ENCODE measurements at places on chromosomes 3 and 15. TPM values are rescaled to one million over a fixed set of nuclear protein-coding genes. Genes with fewer than 3 reads are reported as not detected.

The DCLK3 gene
- total RNA-seq, result under 0.01 TPM

The EPHB3 gene
- total RNA-seq, result 8.5 TPM

The ACKR2 gene
- total RNA-seq, result 0.37 TPM

The ZDHHC19 gene
- total RNA-seq, result not detected

The PRSS50 gene
- total RNA-seq, result 0.12 TPM

The LMLN gene
- total RNA-seq, result 10.0 TPM

The PPARG gene
- 35.6 TPM for total RNA-seq

The NGLY1 gene
- 34.1 TPM for total RNA-seq

The MED12L gene
- total RNA-seq, result 0.25 TPM

The SPESP1 gene
- total RNA-seq, result 3.2 TPM

The CPLX3 gene
- total RNA-seq, result not detected

The EPHB1 gene
- total RNA-seq, result 0.12 TPM

The STRA6 gene
- 4.5 TPM for total RNA-seq

The GRK7 gene
- under 0.01 TPM for total RNA-seq

The HDDC3 gene
- total RNA-seq, result 20.5 TPM

The CLEC3B gene
- 0.25 TPM for total RNA-seq

The KLHL24 gene
- total RNA-seq, result 81.4 TPM

The THAP10 gene
- total RNA-seq, result 4.6 TPM

The GDPGP1 gene
- 3.0 TPM for total RNA-seq

The AMIGO3 gene
- total RNA-seq, result not detected

The GOLGA6A gene
- total RNA-seq, result not detected

The TNFAIP8L3 gene
- total RNA-seq, result 13.0 TPM

The MESP2 gene
- 0.75 TPM for total RNA-seq

The LRRIQ4 gene
- 0.11 TPM for total RNA-seq

The IL5RA gene
- total RNA-seq, result not detected

The SOX2 gene
- not detected for total RNA-seq

The CTXN2 gene
- total RNA-seq, result not detected

The PLA2G4F gene
- 0.12 TPM for total RNA-seq

The NIT2 gene
- total RNA-seq, result 23.2 TPM

The ALCAM gene
- 103 TPM for total RNA-seq

The IGDCC3 gene
- total RNA-seq, result under 0.01 TPM

The CHRNA5 gene
- total RNA-seq, result 5.1 TPM

The AADACL2 gene
- total RNA-seq, result not detected
